ENCODE measurements at places on chromosomes 7 and 10.

- H3K36me3 ChIP-seq = no peaks in the 10 kb centered on the region
- no peak for DNase-seq
- no peak overlapping the region for H3K27ac ChIP-seq
- no peak overlapping the region for H3K4me3 ChIP-seq
- H3K4me1 ChIP-seq = peaks cover 17% of the 10 kb centered on the region
- no peaks in the 10 kb centered on the region for H3K27me3 ChIP-seq
Observed at GRCh38 chr7:36626111-36626510, 98.2 kb downstream of the AOAH start.

DNA sequence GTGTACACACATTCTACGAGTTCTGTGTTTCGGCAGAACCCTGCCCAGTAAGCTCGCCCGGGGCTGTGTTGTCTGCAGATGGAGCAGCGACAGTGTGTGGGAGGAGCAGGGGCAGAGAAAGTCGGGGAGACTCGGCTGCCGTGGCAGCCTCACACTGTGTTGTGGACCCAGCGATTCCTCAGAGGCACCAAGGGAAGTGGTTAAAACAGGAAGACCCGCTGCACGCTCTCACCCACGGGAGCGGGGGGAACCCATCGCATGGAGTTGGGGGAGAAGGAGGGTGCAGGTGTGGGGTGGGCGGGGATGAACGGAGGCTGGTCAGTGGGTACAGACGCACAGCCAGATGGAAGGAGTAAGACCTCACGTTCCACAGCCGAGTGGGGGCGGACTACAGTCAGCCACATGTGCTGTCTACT lies 250.2 kb downstream of the ELFN1 start:
- peaks cover 5% of the 10 kb centered on the region for H3K36me3 ChIP-seq
- peaks cover 30% of the 10 kb centered on the region for H3K4me1 ChIP-seq
- peak overlapping the region; percentile 42 for H3K27ac ChIP-seq
- H3K27me3 ChIP-seq = no peaks in the 10 kb centered on the region

DNA sequence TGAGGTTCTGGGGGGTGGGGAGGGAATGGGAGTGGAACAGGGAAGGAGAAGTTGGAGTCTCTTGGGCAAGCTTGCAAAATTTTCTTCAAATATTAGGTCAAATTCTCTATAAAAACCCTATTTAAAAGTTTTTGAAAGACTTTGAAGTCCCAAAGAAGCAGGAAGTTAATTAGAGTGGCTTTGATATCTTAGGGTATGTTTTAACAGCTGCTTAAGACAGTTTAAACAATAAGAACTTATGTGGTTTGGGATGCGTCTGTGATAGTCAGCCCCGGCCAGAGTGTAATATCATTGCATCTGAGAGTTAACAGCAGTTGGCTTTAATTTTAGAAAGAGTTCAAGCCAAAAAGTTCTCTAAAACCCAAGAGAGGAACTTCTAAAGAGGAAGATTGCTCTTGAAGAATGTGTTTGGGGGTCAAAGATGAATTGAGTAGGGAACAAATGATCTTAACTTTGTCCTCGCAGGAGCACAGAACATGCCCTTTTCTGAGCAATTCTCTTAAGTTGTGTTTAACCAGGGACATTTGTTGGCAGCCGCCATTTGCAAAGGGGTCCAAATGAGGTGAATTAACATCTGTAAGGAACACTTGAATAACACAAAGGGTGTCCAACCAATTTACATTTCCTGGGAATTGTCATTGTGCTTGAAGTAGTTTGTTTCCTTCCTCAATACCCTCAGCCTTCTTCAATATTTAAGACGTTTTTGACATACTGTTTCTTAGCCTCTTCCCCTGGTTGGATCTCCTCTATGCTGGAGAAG lies 182.4 kb downstream of the PTEN start:
- no peak overlapping the region for H3K27ac ChIP-seq
- H3K27me3 ChIP-seq = no peaks in the 10 kb centered on the region
- peaks cover 5% of the 10 kb centered on the region for H3K4me1 ChIP-seq
- H3K36me3 ChIP-seq = no peaks in the 10 kb centered on the region
- H3K4me3 ChIP-seq = no peak overlapping the region

- peaks cover 19% of the 10 kb centered on the region for H3K4me1 ChIP-seq
- H3K27me3 ChIP-seq = peaks cover 20% of the 10 kb centered on the region
- no peak for DNase-seq
- no peak overlapping the region for H3K27ac ChIP-seq
- no peaks in the 10 kb centered on the region for H3K36me3 ChIP-seq
Observed at GRCh38 chr10:133176546-133176945, 16.5 kb downstream of the KNDC1 start.

- DNase-seq = peak; percentile 18
- H3K27me3 ChIP-seq = peaks cover 5% of the 10 kb centered on the region
- H3K4me3 ChIP-seq = peak overlapping the region; percentile 71
- H3K27ac ChIP-seq = peak overlapping the region; percentile 14
Observed at GRCh38 chr10:47165711-47166404, 134.1 kb upstream of the GDF10 start.

DNA sequence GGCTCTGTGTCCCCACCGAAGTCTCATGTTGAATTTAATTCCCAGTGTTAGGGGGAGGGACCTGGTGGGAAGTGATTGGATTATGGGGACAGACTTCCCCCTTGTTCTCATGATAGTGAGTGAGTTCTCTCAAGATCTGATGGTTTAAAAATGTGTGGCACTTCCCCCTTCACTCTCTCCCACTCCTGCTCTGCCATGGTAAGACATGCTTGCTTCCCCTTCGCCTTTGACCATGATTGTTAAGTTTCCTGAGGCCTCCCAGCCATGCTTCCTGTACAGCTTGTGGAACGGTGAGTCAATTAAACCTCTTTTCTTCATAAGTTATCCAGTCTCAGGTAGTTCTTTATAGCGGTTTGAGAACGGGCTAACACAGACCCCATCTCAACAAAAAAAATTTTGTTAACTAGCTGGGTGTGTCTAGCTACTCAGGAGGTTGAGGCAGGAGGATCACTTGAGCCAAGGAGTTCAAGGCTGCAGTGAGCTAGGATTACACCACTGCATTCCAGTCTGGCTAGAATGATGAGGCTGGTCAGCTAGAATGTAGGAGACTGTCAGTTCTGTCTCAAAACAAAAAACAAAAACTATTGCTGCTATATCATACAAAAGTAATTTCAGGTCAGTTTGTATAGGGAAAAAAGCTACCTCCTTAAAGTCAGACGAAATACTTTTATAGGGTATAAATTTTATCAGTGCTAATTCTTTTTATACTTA lies 57.7 kb downstream of the ATAD1 start:
- no peaks in the 10 kb centered on the region for H3K4me1 ChIP-seq
- H3K4me3 ChIP-seq = no peak overlapping the region
- peak overlapping the region; percentile 36 for H3K27ac ChIP-seq
- no peak for DNase-seq
- H3K27me3 ChIP-seq = no peaks in the 10 kb centered on the region

- H3K36me3 ChIP-seq = no peaks in the 10 kb centered on the region
- peaks cover 23% of the 10 kb centered on the region for H3K4me1 ChIP-seq
- no peak for DNase-seq
- H3K27me3 ChIP-seq = peaks cover 14% of the 10 kb centered on the region
- H3K4me3 ChIP-seq = no peak overlapping the region
- no peak overlapping the region for H3K27ac ChIP-seq
Observed at GRCh38 chr7:36280840-36281812, 108.5 kb upstream of the ANLN start.

DNA sequence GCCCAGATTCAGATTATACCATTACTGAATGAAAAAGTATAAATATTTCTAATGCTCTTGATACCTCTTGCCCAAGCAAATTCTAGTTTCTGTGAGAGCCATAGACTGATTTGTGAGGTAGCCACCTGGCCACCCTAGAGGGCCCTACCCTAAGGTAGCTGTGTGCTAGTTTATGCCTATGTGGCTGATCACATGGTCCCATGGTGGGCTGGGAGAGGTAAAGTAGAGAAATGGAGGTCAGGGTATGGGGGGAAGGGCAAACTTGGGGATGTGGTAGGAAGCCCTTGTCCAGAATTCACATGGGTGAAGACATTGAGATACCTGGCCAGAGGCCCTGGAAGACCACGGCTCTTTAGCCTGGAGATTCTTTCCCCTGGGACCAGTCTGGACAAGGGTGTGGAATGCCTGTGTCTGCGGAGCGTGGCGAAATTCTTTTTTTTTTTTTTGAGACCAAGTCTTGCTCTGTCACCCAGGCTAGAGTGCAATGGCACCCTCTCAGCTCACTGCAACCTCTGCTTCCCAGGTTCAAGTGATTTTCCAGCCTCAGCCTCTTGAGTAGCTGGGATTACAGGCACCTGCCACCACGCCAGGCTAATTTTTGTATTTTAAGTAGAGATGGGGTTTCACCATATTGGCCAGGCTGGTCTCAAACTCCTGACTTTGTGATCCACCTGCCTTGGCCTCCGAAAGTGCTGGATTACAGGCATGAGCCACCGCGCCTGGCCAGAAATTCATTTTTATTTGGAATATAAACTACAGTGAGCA lies 639.4 kb downstream of the ACTR3B start:
- H3K27ac ChIP-seq = no peak overlapping the region
- H3K36me3 ChIP-seq = no peaks in the 10 kb centered on the region
- no peaks in the 10 kb centered on the region for H3K4me1 ChIP-seq

- H3K27me3 ChIP-seq = peaks cover 3% of the 10 kb centered on the region
- peaks cover 13% of the 10 kb centered on the region for H3K4me1 ChIP-seq
- peaks cover 9% of the 10 kb centered on the region for H3K36me3 ChIP-seq
- peak overlapping the region; percentile 99 for H3K27ac ChIP-seq
- peak overlapping the region; percentile 98 for H3K4me3 ChIP-seq
- no peak for DNase-seq
Observed at GRCh38 chr10:94363251-94363565, 469 bp upstream of the NOC3L start.

- H3K27ac ChIP-seq = no peak overlapping the region
- H3K4me3 ChIP-seq = no peak overlapping the region
- peaks cover 3% of the 10 kb centered on the region for H3K27me3 ChIP-seq
- no peak for DNase-seq
- no peaks in the 10 kb centered on the region for H3K4me1 ChIP-seq
- H3K36me3 ChIP-seq = no peaks in the 10 kb centered on the region
Observed at GRCh38 chr10:126331101-126331500, 57.2 kb downstream of the ADAM12 start.

DNA sequence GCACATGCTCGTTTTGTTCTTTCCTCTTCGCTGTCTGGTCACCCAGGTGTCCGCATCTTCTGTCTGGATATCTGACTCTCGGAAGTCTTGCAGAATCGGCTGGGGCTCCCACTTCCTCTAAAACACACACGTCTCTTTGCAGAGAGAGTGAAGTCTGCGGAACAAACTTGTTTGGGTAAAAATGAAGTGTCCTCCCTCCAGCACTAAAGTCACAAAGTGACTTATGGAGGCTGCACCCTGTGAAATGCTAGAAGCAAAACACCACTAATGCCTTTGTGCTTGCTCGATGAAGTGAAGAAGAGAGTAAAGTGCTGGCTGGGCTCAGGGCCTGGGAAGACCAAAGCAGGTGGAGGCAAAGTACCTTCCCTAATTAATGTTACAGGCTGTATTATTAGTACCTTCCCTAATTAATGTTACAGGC lies 71.4 kb downstream of the FGFR2 start:
- H3K4me3 ChIP-seq = no peak overlapping the region
- no peaks in the 10 kb centered on the region for H3K36me3 ChIP-seq
- no peaks in the 10 kb centered on the region for H3K27me3 ChIP-seq

DNA sequence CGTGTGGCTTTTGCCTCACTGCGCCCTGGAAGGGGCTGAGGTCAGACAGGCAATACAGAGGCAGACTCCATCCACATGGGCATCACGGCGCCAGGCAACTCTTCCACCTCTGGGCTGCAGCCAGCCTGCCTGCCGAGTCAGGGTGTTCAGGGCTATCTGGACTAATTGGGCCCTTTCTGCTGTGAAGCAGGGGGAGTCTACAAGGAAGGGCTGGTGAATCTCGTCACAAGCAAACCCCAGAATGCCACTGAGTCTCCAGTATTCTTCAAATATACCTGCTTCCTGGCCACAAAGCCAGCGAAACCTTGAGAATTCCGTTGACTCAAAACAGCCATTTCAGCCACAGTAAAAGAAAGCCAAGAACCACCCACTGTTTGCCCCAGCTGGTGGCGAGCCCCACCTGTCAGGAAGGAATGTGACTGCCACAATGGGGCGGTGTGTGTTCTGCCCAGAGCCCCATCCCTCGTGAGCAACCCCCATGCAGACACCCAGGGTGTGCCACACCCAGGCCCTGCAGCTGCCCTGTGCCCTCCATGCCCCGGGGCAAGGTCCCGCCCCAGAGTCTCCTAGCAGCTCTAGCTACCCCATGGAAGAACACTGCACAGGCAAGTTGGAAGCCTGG lies 117.3 kb downstream of the FAM53B start:
- H3K36me3 ChIP-seq = peaks cover 10% of the 10 kb centered on the region
- DNase-seq = peak; percentile 50
- peak overlapping the region; percentile 87 for H3K27ac ChIP-seq
- no peaks in the 10 kb centered on the region for H3K27me3 ChIP-seq

DNA sequence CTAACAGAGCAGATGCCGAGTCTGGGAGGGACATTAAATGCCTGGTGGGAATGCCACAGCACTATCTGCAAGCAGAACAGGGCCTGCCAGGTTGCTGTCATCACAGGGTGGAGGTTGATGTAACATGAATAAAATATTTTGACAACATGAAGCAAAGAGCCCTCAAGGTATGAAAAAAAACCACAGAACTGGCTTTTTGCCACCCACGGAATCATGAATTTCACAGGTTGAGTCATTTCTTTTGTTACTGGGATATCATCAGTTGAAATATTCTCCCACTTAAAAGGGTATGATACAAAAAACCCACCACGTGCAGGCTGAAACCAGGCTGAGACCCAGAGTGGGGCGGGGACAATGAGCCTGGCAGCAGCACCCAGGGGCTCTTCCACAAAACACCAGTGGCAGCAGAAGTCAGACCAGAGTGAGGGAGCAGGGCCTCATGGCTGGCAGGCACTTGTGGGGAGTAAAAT lies 220.1 kb downstream of the TNS3 start:
- H3K4me1 ChIP-seq = no peaks in the 10 kb centered on the region
- H3K27me3 ChIP-seq = no peaks in the 10 kb centered on the region
- H3K36me3 ChIP-seq = peaks cover 2% of the 10 kb centered on the region
- no peak for DNase-seq

GRCh38 chr10:96596422-96597407 lies 9.9 kb upstream of the TM9SF3 start:
- no peaks in the 10 kb centered on the region for H3K27me3 ChIP-seq
- H3K4me3 ChIP-seq = no peak overlapping the region
- H3K27ac ChIP-seq = no peak overlapping the region
- H3K36me3 ChIP-seq = peaks cover 26% of the 10 kb centered on the region
- no peak for DNase-seq
- H3K4me1 ChIP-seq = no peaks in the 10 kb centered on the region

DNA sequence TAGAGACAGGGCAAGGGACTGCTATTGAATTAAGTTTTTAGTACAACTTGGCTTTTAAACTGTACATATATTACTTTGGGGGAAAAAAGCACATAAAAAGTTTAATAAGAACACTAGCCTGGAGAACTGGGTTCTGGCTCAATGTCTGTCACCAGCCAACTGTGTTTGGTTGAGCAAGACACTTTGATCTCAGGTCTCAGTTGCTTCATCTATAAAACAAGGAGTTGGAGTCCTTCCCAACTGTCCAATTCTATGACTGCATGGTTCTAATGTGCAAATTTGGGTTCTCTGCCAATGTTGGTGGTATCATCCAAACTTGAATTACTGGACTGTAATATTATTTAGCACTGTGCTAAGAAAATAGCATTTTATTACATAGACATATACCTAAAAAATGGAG lies 50.3 kb downstream of the ATXN7L1 start:
- no peak for DNase-seq
- H3K36me3 ChIP-seq = peaks cover 6% of the 10 kb centered on the region
- H3K27ac ChIP-seq = no peak overlapping the region
- no peak overlapping the region for H3K4me3 ChIP-seq

GRCh38 chr7:109322833-109323232 lies 753.2 kb downstream of the DNAJB9 start:
- H3K36me3 ChIP-seq = no peaks in the 10 kb centered on the region
- no peak for DNase-seq
- no peak overlapping the region for H3K4me3 ChIP-seq

- peaks cover 19% of the 10 kb centered on the region for H3K4me1 ChIP-seq
- H3K36me3 ChIP-seq = peaks cover 3% of the 10 kb centered on the region
- peak overlapping the region; percentile 92 for H3K27ac ChIP-seq
- no peak for DNase-seq
- H3K27me3 ChIP-seq = no peaks in the 10 kb centered on the region
- peak overlapping the region; percentile 90 for H3K4me3 ChIP-seq
Observed at GRCh38 chr7:6106140-6106904, 75.1 kb downstream of the ANKRD61 start.
